NCI-H2081 treated with DMSO at 0.1 percent for 48 hours (cell line): ENCODE measurements at places on chromosomes 1 and 21.
A peak's percentile ranks its signal among the peaks of the same experiment; 100 is the strongest.

DNA sequence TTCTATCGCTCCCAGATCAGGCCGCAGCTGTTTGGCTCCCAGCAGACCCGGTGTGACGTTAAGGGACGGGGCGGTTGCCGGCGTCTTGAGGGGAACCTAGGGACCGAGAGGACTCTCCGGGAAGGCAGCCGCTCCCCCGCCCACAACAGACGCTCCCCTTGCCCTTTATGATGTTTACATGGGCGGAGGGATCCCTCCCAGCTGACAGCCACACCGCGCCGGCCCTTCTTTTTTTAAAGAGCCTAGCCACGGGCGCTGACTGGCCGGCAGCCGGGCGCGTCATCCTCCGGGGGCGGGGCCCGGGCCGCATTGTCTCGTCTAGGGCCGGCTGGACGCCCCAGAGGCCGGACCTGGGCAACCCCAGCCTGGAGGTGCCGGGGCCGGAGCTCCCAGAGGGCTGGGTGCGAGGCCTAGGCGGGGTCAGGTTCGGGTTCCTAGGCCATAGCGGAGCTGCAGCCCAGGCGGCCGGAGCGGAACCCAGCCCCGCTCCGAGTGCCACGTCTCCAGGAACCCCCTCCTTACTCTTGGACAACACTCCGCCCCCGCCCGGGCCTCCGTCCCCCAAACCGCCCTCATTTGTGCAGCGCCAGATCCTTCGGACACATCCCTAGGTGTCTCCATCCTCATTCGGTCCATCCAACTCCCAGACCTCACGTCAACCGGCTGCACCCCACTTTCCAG lies at the start of gene PCAT6:
Gene PCAT6 (plus strand): TSS at position 340 of the 681 bp plus-strand sequence.
- DNase-seq: peak; percentile 58

DNA sequence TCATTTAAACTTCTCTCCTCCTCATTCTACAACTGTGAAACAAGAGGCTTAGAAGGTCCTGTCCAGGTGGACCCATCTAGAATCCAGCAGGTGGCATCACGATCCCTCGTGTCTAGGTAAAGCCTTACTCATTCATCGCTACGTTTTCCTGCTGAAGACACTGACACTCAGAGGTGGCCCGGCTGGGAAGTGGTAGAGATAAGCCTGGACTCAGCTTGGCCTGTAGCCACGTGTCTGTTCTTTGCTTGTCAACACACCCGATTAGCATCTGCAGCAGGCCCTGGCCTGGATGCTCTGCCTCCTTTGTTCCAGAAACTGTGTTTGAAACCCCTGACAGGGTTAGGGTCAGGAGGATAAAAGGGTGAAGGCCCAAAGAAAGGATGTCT lies 43.4 kb downstream of the PARP1 start:
- no peak for DNase-seq

DNA sequence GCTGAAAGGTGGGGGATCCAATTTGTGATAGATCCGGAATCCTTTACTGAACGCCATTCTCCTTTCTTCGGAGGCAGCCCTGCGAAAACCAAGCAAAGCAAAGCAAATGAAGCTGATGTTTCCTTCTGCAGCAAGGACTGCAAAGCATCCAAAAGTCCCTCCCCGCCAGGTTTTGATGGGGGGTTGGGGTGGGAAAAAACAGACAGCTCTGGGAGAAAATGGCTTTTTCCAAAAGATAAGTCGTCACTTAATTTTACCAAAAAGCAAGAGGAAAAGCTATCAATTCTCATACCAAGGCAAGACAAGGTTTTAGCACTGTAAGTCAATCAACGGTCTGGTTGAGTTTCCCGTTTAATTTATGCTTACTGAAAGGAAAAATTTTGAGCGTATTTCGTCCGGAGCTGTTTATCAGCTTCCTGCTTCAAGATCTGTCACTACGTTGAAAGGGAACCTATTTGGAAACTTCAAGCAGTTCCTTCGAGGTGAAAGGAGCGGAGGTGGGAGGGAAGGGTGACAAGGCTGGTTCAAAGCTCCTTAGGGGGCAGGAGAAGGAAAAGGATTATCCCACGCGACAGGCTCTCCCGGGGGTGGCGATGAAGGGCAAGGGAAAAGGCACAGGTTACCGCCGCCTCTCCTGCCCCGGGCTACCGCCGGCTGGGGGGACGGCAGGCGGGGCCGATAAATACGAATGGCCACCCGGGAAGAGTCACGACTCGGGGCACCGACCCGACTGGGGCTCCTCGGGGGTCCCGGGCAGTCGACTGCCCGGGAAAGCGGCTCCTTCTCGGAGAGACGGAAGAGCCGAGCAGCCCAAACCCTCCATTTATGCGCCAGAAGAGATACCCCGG lies 750 bp downstream of the SYNJ1 start:
- DNase-seq: no peak

DNA sequence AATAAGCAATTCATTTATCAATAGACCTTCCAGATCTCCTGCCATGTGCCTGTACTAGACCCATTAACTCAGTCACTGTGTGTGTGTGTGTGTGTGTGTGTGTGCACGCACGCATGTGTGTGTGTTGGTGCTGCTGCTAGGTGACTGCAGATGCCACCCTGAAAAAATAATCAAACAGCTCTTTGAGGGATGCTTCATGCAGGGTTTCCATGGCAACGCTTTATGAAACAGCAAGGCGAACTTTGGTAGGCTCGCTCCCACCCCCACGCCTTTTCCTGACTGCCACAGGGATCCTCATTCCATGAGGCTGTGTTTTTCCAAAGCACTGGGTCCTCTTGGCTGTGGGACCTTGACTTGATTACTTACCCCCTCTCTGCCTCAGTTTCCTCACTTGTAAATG lies 94.0 kb downstream of the HMGB4 start:
- no peak for DNase-seq

DNA sequence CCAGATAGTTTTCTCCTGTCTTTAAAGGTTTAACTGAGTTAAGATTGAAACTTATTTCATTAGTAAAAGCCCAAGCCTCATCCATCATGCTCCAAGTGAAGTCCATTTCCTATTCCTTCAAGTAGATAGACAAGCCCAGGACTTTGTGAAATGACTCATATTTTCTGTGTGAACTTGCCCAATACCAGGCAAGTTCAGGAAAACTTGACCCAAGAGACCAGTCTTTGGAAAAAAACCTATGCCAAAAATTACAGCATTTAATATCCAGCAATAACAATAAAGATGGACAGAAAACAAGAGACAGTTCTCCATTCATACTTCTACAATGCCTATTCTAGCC lies 405 bp upstream of the RAB29 start:
- no peak for DNase-seq

GRCh38 chr1:29851691-29852090 lies 615.4 kb downstream of the PTPRU start:
- DNase-seq: no peak
